Gastrocnemius medialis (tissue), 4 donors: ENCODE measurements at places on chromosomes 3 and 15.

DNA sequence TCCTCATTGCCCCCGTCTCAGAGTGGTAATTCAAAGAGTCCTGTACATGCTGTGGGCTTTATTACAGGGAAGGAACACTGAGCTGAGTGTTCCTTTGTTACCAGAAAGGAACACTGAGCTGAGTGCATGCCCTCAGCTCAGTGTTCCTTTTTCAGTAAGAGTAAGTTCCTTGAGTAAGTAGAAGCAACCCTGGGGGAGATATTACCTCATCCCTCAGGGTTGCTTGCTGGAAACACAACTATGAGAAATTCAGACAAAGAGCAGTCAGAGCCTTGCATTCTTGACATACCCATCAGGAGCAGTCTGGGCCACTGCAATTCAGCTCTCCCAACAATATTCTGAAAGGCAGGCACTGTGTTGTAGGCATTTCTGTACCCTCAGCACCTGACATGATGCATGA is 17.0 kb downstream of the CHRM5 start:
- DNase-seq = no peak

GRCh38 chr3:45860481-45860880 is 18.6 kb upstream of the LZTFL1 start:
- DNase-seq = no peak

DNA sequence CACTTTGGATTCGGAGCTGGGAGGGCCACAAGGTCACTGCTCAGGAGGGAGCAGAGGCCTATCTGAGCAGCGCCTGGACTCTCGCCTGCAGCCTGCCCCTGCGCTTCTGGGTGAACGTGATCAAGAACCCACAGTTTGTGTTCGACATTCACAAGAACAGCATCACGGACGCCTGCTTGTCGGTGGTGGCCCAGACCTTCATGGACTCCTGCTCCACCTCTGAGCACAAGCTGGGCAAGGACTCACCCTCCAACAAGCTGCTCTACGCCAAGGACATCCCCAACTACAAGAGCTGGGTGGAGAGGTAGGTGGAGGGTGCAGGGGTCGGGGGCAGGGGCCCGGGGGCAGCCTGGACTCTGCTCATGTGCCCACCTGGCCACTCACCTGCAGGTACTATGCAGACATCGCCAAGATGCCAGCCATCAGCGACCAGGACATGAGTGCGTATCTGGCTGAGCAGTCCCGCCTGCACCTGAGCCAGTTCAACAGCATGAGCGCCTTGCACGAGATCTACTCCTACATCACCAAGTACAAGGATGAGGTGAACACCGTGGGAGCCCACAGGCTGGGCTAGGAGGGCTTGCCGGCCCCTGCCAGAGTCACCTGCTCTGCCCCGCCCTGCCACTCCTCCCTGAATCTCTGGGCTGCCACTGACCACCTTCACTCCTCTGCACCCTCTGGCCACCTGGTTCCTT is 49.5 kb downstream of the PLXNA1 start:
- no peak for DNase-seq

DNA sequence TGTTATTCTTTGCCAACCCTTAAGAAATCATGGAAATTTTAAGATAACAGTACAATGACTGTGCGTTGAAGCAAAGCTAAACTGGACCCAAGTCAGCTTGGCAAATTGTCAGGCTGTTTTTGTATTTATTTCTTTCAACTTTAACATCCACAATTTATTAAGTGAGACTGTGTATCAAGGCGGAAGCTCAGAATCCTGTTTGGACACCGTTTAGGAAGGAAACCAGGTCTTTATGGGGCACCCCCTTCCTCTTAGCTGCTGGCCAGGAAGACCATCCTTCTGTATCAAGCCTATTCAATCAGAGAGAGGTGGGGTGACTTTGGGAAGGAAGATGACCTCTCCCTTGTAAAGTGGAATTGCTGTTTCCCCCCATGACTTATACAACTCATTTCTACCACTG is 166.0 kb downstream of the MCTP2 start:
- no peak for DNase-seq

DNA sequence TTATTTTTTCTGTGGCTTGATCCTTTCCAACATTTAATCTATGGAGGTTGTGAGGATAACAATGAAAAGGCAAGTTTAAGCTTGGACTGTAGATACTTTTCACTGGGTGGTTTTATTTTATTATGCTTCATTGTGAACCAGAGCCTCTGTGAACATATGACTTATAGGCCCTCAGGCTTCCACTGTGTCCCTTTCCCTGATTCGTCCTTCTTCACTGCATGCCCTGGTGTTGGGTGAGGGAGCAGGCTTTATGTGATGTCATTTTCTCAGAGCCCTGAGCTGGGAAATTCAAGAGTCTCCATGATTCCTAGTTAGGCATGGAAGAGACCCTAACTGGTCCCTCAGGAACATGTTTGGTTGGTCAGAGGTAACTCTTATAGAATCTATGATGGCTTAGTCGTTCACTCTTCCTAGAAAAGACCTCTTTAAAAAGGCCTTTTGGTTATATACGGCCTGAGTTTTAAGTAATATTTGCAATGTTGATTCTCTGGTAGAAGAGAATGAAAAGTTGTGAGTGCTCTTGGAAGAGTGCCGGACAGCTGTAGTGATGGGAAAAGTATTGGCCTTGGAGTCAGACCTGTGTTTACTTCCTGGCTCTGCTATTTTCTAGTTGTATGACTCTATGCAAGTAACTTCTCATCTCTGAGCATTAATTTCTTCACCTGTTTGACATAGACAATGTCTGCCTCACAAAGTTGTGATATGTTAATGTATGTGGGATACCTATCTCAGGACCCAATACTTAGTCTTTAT is 168.4 kb downstream of the LPP start:
- no peak for DNase-seq

DNA sequence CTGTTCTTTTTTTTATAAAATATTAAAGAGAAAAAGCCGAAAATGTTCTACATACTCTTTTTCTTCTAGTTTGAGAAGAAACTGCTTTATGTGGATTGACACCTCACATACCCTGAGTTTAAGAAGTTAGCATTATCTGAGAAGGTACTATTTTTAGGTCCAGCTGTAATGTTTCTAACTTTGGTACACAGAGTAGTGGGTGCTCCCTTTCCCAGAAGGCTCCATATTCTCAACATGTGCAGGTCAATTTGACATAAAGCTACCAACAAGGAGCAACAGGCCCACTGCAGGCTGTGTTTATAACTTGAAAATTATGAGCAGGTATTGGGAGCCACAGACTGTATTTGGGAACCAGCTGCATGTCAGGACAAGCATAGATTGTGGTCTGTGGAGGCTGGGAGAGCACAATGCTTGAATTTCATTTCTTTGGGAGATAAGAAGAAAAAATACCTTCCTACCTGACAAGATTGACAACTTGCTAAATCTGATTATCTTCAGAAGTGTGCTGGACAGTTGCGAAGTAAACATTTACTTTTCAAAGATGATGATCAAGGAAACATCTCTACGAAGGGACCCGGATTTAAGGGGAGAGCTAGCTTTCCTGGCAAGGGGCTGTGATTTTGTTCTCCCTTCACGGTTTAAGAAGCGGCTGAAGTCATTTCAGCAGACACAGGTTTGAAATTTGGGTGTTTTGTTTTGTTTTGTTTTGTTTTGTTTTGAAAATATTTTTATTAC is 57.2 kb downstream of the PPP2R3A start:
- no peak for DNase-seq

DNA sequence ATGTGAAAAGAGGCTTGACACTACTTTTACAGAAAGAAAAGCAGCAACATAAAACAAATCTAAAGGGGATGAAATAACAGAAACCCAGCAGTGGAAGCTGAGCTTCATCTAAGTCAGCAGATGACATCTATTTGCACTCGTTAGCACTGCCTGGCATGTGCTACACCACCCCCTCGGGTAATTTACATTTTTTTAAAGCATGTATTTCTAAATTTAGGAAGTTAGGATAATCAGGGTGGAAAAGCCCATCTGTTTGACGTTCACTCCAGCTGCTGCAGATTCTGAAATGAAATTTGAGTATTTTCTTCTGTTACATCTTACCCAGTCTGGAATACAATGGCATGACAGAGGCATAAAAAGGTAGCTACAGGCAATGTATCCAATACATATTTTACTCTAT is 20.7 kb downstream of the IGSF11 start:
- no peak for DNase-seq

- DNase-seq = no peak
Observed at GRCh38 chr3:134054881-134055280, 25.2 kb upstream of the SLCO2A1 start.

DNA sequence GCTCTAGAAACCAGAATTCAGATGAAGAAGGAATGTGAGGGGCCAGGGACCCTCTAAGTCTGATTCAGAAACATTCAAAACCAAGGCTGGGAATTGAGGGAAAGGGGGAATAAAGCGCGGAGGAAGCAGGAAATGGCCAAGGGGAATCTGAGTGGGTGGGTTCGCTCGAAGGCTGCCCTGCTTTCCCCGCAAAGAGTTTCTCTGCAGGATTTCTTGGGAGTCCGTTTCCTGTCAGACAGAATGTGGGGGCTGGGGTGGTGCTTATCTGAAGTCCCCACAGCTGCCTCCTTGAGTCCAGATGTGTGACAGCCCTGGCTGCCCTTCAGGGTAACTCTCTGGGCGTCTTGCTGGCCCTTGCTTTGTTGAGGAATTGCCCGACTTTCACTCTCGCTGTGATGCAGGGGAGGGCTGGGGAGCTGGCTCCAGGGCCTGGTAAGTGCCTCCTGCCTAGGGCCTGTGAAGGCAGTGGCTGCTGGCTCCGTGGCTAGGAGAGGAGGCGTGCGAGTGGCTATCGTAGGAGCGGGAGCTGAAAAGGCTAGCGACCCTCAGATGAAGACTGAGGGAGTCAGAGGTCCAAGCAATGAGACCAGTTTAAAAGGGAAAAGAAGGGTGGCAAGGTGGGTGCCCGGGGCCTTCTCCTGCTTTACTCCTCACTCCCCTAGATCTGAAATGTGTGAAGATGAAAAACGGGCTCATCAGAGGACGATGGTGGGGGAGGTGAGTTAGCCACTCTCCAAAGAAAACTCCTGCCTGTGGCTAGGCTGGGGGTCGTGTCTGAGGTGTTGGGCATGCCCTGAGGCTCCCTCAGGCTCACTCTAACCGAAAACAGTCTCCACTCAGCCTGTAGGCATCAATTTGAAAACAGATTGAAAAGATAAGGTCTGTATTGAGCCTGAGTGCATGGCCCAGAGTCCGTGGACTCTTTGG is 143.9 kb upstream of the UMPS start:
- no peak for DNase-seq

GRCh38 chr15:82710208-82710555 is 507 bp upstream of the AP3B2 start:
- no peak for DNase-seq

- no peak for DNase-seq
Observed at GRCh38 chr15:30978328-30978727, 13.1 kb downstream of the MTMR10 start.

DNA sequence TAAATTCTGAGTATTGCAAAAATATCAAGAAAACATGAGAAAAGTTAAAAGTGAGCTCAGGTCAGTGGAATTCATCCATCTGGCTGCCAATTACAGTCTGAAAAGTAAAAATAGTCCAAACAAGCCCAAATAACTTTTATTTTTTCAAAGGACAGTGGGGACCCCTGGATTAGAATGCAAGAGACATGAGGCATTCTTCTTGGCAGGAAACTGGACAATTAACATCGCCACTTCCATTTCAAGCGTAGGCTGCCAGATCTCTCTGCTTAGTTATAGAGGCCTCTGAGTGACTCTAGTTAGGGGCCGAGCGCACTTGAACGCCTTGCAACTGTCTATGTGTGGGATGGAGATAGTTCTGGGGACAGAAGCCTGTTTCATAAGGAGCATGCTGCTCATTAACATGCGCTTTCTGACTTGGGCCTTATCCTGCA is 189.1 kb downstream of the GHSR start:
- no peak for DNase-seq

GRCh38 chr3:8282541-8283165 is 219.0 kb upstream of the LMCD1 start:
- DNase-seq = no peak

- DNase-seq = no peak
Observed at GRCh38 chr3:149954812-149955211, 15.9 kb downstream of the PFN2 start.

- DNase-seq = no peak
Observed at GRCh38 chr3:182628531-182628930, 164.8 kb upstream of the ATP11B start.

GRCh38 chr3:156480949-156481348 is 74.0 kb downstream of the SSR3 start:
- no peak for DNase-seq
